ENCODE measurements at places on chromosomes 2 and 18.

DNA sequence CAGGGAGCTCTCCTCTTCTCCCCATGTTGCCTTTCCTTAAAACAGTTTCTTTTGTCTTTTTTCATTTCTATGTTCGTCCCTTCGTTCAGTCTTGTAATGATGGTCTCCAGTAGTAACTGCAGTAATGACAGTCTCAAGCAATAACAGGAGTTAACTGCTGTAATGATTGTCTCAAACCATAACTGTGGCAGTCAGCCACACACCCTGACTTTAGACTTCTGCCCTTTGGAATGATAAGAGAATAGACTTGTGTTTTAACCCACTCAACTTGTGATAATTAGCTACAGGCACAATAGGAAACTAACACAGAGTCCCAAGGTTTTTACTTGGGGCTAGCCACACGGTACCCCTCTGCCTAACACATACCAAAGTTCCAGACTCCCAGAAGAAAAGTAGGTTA, 12.1 kb downstream of the TMEM131 start:
- peaks cover 21% of the 10 kb centered on the region for H3K4me1 ChIP-seq
- peaks cover 12% of the 10 kb centered on the region for H3K36me3 ChIP-seq
- H3K27ac ChIP-seq, result no peak overlapping the region
- no peaks in the 10 kb centered on the region for H3K27me3 ChIP-seq
- no peak overlapping the region for H3K4me3 ChIP-seq
- DNase-seq, result no peak

DNA sequence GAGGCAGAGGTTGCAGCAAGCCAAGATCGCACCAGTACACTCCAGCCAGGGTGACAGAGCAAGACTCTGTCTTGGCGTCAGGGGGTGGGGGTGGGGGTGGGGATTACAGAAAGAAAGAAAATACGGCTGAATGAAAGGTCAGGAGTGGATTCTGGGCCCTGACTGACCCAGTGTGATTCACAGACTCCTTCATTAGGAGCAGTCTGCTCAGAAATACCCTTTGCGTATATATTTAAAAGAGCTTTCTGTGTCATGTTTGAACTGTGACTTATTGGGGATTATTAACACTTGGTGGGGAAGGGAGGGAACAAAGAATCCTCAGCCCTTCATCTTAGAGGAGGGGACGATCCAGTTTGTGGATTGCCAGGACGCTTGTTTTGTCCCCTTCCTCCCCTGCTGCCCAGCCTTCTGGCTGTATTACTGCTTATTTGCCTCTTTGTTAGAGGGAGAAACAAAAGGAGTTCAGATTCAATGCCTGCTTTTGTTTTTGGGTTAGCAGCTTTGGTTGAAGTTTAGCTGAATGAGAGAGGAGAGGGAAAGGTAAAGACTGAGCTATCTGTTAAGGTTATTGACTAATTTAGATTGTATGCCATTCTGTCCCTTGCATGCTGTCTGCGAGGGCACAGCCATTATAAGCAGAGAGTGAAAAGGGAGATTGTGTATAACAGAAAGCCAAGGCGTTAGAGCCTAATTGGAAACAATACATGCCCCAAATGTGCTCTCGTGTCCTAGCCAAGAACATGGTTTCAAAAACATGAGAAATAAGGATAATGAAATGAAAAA, 118.3 kb downstream of the FMNL2 start:
- no peak for DNase-seq
- H3K36me3 ChIP-seq, result no peaks in the 10 kb centered on the region
- no peak overlapping the region for H3K27ac ChIP-seq

DNA sequence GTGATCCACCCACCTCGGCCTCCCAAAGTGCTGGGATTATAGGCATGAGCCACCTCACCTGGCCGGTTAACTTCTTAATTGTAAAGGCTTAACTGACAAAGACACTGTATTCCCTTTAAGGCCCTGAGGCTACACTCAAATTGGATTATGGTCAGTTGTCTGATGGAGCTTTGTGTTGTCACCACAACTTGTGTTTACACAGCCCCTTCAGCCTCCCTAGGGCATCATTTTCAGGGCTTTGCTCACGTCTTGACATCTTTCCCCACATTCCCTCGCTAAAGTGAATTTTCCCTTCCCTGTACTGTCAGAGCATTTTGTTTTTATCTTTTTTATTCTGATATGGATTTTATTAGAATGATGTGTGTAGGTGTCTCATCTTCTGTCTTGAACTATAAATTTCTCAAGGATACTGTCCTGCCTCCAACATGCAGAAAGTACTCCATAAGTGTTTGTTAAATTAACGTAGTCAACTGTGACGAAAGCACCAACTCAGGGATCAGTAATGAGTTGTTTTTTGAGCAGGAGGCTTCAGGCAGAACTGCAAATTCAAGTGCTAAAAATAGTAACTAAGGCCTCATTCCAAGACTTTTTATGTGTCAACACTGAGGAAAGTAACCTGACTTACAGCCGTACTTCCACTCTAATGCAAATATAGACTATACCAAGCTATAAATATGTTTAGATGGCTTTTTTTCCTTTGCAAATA, 77.1 kb upstream of the NARS1 start:
- H3K4me3 ChIP-seq, result no peak overlapping the region
- peak overlapping the region; percentile 51 for H3K27ac ChIP-seq
- DNase-seq, result no peak

- no peak overlapping the region for H3K27ac ChIP-seq
- no peaks in the 10 kb centered on the region for H3K27me3 ChIP-seq
- no peaks in the 10 kb centered on the region for H3K36me3 ChIP-seq
- no peaks in the 10 kb centered on the region for H3K4me1 ChIP-seq
These were observed 474.8 kb downstream of the METTL4 start for GRCh38 chr18:2096551-2096950.

DNA sequence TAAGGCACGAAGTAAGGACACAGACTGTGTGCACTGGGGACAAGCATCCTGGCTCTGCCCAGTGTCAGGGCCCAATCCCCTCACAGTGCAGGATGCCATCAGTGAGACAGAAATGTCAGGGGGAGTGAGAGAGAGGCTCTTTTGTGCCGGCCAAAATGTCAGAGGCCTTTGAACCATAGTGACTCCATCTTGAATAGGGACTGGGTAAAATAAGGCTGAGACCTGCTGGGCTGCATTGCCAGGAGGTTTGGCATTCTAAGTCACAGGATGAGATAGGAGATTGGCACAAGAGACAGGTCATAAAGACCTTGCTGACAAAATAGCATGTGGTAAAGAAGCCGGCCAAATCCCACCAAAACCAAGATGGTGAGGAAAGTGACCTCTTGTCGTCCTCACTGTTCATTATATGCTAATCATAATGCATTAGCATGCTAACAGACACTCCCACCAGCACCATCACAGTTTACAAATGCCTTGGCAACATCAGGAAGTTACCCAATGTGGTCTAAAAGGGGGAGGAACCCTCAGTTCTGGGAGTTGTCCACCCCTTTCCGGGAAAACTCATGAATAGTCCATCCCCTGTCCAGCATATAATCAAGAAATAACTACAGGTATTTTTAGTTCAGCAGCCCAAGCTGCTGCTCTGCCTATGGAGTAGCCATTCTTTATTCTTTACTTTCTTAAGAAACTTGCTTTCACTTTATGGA, 337.4 kb downstream of the LPIN1 start:
- no peaks in the 10 kb centered on the region for H3K36me3 ChIP-seq
- H3K27me3 ChIP-seq, result no peaks in the 10 kb centered on the region
- no peak for DNase-seq
- H3K4me1 ChIP-seq, result no peaks in the 10 kb centered on the region
- no peak overlapping the region for H3K4me3 ChIP-seq

DNA sequence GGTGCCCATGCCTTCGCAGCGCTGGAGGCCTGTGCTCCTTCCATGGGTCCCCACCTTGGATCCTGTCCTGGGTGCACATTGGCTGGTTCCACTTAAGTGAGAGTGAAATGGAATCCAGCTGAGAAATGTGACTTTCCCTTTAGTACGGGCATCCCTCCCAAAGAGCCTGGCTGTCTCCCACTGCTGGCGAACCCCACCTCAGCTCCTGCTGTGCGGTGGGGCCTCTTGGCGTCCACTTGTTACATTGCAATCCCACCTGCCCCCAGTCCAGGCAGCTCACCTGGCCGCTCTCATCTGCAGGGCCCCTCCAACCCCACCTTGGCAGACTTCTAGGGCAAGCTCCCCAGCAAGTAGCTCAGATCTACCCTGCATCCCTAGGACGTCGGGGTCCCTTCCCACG, 35.5 kb upstream of the GNAL start:
- no peak overlapping the region for H3K27ac ChIP-seq
- no peak for DNase-seq
- no peak overlapping the region for H3K4me3 ChIP-seq
- no peaks in the 10 kb centered on the region for H3K36me3 ChIP-seq
- no peaks in the 10 kb centered on the region for H3K27me3 ChIP-seq

- H3K4me3 ChIP-seq, result no peak overlapping the region
- no peaks in the 10 kb centered on the region for H3K4me1 ChIP-seq
- no peaks in the 10 kb centered on the region for H3K27me3 ChIP-seq
These were observed 16.4 kb upstream of the ST3GAL5 start for GRCh38 chr2:85905187-85905666.

- no peak overlapping the region for H3K4me3 ChIP-seq
- no peaks in the 10 kb centered on the region for H3K27me3 ChIP-seq
- peaks cover 4% of the 10 kb centered on the region for H3K4me1 ChIP-seq
- H3K27ac ChIP-seq, result no peak overlapping the region
These were observed 57.3 kb downstream of the GTF3C3 start for GRCh38 chr2:196742216-196742615.

DNA sequence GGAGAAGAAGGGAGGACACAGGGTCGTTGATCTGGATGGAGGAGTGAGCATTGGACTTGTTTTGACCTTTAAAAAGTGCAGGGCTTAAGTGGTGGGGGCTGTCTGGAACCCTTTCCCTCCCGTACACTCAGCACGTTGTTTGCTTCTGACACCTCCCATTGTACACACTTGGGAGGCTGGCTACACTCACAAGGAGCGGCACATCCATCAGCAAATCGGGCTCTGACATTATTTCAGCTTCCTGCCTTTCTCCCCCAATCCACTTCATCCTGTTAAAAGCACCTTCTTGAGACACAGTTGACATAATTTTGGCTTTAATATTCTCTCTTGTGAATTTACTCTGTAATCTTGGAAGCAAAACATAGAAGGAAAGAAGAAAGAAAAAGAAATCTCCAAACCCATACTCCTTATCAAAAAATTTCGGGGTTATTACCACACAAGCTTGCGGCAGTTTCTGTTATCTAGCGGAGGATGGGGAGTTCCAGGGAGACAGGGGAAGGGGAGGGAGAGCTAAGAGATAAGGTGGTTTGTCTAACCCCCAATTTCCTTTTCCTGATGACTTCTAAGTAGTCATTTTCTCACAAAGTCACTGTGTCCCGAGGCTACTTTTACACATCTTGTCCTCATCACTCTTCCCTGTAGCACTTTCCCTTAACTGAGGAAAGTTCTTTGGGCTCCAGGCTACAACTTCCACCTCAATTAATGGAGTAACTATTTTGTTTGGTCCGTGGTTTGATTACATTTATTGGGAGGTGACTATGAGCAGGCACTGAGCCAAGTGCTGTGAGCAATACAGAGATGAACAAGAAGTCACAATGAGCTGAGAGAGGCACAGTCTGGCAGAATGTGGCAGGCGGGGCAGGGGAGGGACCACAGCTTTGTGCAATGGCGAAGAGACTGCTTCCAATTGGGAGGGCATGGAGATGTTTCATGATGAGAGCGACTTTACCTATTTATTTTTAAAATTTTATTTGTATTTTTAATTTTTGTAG, 240.1 kb upstream of the MEX3C start:
- no peak for DNase-seq
- H3K4me1 ChIP-seq, result no peaks in the 10 kb centered on the region
- no peak overlapping the region for H3K27ac ChIP-seq
- H3K27me3 ChIP-seq, result no peaks in the 10 kb centered on the region
- H3K4me3 ChIP-seq, result no peak overlapping the region

- no peaks in the 10 kb centered on the region for H3K36me3 ChIP-seq
- H3K27ac ChIP-seq, result no peak overlapping the region
- H3K4me1 ChIP-seq, result peaks cover 12% of the 10 kb centered on the region
- H3K4me3 ChIP-seq, result no peak overlapping the region
These were observed 184.1 kb upstream of the RAB12 start for GRCh38 chr18:8424917-8425725.

DNA sequence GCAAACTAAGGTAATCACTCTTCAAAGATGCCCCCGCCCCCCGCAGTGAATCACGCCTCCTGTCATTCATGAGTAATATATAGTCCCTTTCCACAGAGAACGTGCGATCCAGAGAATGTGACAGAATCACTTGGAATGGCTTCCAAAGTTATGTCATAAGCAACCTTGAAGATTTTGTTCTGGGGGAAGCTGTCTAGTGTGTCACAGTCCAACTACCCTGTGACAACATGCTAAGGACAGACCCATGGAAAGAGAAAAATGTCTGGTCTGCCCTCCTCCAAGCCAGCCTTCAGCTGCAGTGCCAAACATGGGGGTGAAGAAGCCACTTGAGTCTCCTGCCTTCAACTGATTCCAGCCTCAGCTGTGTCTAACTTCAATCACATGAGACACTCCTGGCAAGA, 259.1 kb downstream of the SS18 start:
- H3K36me3 ChIP-seq, result no peaks in the 10 kb centered on the region
- H3K4me3 ChIP-seq, result no peak overlapping the region
- no peak overlapping the region for H3K27ac ChIP-seq
- peaks cover 25% of the 10 kb centered on the region for H3K27me3 ChIP-seq
- H3K4me1 ChIP-seq, result peaks cover 6% of the 10 kb centered on the region

DNA sequence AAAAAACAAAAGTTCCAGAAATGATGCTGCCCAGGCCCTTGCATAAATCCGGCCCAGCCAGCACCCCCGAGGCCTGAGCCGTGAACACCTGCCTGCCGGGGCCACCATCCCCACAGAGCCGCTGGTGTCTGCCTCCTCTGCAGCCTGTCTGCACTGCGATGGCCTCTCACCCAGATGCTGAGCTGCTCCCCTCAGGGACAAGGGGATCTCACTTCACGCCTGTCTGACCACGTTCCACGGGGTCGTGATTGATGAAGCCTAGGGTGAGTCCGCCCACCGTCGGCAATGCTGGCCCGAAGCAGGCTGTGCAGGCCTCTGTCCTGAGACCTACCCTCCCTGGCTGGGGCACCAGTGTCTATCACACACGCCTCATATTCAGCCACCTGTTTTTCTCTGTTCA, 444.2 kb downstream of the EIPR1 start:
- DNase-seq, result no peak
- H3K27me3 ChIP-seq, result no peaks in the 10 kb centered on the region
- H3K4me3 ChIP-seq, result no peak overlapping the region
- H3K27ac ChIP-seq, result no peak overlapping the region
- no peaks in the 10 kb centered on the region for H3K36me3 ChIP-seq
- no peaks in the 10 kb centered on the region for H3K4me1 ChIP-seq

GRCh38 chr18:6333981-6334380, 80.7 kb downstream of the L3MBTL4 start:
- no peak overlapping the region for H3K27ac ChIP-seq
- no peak for DNase-seq
- H3K4me3 ChIP-seq, result no peak overlapping the region
- H3K27me3 ChIP-seq, result no peaks in the 10 kb centered on the region
- H3K36me3 ChIP-seq, result no peaks in the 10 kb centered on the region

DNA sequence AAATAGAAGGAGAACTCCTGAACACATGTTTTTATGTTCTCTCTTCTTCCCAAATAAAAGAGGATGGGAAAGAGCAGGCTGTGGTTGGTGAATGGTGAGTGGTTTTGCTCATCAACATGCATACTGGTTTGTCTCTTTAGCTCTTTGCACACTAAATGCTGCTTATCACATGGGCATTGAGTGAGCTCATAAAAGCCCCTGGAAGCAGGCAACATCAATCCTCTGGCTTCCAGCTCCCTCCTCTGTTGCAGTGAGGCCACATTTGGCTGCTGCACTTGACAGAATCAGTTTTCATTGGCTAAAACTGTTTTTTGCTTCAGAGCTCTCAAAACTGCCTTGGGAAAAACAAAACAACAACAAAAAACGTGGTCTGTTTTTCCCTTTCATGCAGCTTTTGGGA, 1308.2 kb upstream of the NRXN1 start:
- no peak overlapping the region for H3K27ac ChIP-seq
- no peaks in the 10 kb centered on the region for H3K27me3 ChIP-seq
- no peak for DNase-seq

- no peaks in the 10 kb centered on the region for H3K36me3 ChIP-seq
- peak; percentile 76 for DNase-seq
- no peaks in the 10 kb centered on the region for H3K27me3 ChIP-seq
- no peak overlapping the region for H3K4me3 ChIP-seq
These were observed 100.5 kb downstream of the CAPN13 start for GRCh38 chr2:30706534-30707303.
